Erythroblast (primary cell): ENCODE measurements at places on chromosomes 2 and 18.

GRCh38 chr2:52613064-52613463, 1154.5 kb upstream of the CHAC2 start:
- no peak for DNase-seq

GRCh38 chr2:163785162-163785561, 49.4 kb upstream of the FIGN start:
- DNase-seq = no peak

DNA sequence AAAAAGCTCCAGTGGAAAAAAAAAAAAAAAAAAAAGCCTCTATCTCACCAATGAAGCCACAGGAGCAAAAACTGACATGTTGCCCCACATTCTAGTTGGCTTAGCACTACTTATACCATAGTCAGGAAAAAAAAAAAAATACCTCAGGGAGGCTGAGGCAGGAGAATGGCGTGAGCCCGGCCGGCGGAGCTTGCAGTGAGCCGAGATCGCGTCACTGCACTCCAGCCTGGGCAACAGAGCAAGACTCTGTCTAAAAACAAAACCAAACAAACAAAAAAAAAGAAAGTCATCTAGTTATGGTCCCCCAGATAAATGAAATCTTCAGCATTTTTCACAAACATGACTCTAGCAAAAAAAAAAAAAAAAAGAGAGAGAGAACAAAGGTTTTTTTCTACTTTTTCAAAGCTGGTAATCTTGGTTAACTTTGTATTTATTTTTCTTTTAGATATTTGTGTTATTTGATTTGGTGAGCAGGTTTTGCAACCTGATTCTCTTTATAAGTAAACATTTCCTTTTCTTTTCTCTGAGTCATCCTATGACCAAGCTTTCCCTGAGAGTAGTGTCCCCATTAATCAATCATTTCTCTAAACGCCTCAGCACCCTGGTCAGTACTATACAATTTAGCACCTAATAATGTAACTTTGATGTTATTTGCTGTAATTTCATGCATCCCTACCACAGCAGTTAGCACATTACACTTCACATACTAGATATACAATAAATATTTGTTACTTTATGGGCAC, 273.7 kb upstream of the PIK3C3 start:
- no peak for DNase-seq

DNA sequence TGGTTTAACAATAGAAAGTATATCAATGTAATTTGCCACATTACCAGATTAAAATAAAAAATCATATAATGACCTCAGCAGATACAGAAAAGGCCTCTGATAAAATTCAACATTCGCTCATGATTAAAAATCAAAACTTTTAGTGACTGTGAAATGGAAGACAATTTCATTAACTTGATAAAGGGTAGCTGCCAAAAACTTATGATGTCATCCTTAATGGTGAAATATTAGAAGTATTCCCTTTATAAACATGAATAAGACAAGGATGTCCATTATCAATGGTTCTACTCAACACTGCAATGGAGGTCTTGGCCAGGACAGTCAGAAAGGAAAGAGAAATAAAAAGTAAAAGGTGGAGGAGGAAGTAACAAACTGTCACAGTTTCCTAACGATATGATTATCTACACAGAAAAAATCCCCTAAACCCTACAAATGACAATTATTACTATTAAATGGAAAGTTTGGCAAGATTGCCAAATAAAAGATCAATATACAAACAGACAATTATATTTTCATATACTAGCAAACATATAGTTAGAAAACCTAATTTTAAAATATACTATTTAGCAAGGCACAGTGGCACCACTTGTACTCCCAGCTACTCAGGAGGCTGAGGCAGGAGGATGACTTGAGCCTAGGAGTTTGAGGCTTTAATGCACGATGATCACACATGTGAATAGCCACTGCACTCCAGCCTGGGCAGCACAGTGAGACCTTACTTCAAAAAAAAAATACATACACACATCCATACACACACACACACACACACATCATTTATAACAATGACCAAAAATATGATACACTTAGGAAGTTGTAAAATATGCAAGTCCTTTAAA, 12.8 kb downstream of the METTL8 start:
- DNase-seq = no peak

GRCh38 chr18:26926066-26926675, 60.7 kb upstream of the AQP4 start:
- no peak for DNase-seq

- no peak for DNase-seq
Measured at GRCh38 chr2:1283871-1284270, 129.4 kb upstream of the TPO start.

GRCh38 chr2:34570266-34570872, 971.3 kb upstream of the FAM98A start:
- no peak for DNase-seq

GRCh38 chr2:53826587-53827397, 33.0 kb downstream of the GPR75 start:
- no peak for DNase-seq

DNA sequence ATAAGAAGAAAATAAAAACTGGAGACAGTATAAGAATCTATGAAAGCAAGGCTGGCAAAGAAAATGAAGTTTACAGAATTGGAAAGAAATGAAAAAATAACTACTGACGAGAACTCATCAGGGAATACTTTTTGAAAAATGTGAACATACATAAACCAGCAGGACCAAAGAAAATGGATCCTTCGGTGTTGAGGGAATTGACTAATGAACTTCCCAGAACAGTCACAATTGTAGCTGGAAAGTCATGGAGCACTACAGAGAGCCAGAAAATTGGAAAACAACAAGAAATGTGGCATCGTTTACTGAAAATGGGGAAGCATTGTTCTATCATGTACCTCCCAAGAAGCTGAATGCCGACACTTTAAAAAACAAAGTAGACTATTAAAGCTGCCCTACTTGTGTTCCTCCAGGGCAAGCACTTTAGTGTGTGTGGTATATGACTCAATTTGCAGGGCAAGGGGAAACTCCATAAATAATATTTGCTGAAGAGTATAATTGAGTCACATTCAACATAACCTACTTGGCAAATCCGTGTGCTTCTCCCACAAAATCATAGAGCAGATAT, 1221.6 kb upstream of the NRXN1 start:
- no peak for DNase-seq

- DNase-seq = no peak
Measured at GRCh38 chr2:74414881-74415761, 6.3 kb downstream of the C2orf81 start.

DNA sequence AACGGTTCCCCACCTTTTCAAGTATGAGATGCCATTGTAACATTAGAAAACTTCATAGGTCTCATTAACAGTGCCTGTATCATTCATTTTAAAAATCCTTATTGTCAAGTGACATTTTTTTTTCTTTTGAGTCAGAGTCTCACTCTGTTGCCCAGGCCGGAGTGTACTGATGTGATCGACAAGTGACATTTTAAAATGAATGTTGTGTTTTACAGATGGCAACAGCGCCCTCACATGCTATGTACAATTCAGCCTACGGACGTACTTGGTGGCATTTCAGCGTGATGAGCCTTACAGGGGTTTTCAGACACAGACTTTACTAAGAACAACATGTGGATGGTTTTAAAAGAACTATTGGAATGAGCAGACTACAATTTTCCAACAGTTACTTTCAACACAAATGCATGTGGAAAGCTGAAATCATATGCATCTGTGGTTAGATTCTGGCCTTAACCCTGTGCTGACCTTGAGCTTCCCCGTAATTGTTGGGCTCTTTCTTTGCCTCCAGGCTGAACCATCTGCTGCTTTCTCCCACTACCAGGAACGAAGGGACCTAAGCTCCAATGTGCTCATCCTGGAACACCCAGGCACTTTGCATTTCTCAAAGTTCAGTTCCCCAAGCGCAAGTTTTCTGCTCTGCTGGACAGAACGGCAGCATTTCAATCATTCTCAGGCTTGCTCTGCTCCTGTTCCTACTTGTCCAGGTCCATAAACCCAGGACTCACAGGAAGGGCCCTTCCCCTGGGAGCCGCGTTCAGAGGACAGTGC, 119.9 kb upstream of the NDUFV2 start:
- DNase-seq = peak; percentile 77

GRCh38 chr2:88187038-88187676, 17.0 kb downstream of the THNSL2 start:
- peak; percentile 46 for DNase-seq

- no peak for DNase-seq
Measured at GRCh38 chr2:133732982-133733900, 165.0 kb upstream of the NCKAP5 start.

DNA sequence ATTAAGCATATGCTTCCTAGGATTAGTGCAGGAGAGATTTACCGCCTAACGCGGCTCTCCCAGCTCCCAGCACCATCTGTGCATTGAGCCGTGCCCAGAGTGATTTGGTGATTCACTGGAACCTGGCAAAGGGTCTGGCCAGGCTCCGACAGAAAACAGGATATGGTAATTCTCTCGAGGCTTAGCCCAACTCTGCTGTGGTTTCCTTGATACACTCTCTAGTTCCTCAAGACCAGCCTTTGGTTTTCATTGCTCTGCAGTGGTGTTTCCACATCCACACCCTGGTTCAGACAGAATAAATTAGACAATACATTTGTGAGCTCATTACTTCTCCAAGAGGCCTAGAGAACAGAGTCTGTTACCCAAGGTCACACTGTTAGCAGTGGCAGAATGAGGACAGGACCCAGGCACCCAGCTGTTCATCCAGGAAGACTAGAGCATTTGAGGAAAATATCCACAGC, 23.0 kb upstream of the SMAD2 start:
- DNase-seq = peak; percentile 8

- DNase-seq = no peak
Measured at GRCh38 chr18:34033968-34034367, 190.7 kb downstream of the NOL4 start.
